Activated CD4-positive, alpha-beta T cell treated with anti-CD3 and anti-CD28 coated beads, Interleukin-2, amount 50 U/mL, for 24 hours (primary cell): ENCODE measurements at places on chromosomes 7 and 10.

DNA sequence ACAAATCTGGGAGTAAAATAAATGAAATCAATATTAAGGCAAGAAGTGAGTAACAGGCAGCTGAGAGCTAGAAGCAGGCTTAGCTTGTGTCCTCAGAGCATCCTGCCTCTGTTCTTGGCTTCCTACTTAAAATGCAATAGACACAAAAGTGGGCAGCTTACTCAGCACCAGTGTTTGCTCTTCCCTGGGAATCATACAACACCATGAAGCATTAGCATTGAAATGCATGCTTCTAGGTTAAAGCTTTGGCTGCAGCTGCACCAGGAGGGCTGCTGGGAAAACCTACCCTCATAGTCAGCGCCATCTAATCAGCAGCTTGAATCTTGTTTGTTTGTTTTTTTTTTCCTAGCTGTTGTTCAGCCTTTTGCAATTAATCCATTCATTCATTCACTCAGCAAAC, 104.2 kb upstream of the VWC2 start:
- no peak for DNase-seq

- no peak for DNase-seq
Observed at GRCh38 chr10:23694921-23695824, 256.3 kb downstream of the OTUD1 start.

DNA sequence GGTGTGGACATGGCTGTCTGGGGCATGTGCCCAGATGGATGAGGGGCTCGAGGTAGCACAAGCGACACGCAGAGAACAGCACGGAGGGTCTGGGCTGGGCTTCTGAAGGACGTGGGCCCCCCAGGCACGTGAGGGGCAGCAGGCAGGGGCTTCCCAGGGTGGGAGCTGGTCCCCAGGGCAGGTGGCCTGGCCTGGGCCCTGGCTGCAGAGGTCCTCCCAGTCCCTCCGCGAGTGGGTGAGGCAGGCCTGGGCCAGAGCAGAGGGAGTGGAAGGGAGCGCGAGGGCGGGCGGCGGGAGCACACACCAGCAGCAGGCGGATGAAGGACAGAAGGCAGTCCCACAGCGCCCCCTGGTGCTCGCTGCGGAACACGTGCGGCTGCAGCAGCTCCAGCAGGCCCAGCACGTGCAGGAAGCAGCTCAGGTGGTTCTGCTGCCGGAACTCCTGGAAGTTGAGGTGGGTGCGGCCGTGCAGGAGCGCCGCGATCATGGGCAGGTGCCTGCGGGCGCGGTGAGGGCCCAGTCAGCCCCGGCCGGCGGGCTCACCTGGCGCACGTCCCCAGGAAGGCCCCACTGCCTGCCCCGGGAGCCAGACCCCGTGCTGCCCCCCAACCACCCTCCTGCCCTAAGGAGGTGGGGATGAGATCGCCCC, 14.7 kb upstream of the MICALL2 start:
- DNase-seq = peak; percentile 80

GRCh38 chr10:53315709-53316108, 543.1 kb upstream of the MBL2 start:
- no peak for DNase-seq

DNA sequence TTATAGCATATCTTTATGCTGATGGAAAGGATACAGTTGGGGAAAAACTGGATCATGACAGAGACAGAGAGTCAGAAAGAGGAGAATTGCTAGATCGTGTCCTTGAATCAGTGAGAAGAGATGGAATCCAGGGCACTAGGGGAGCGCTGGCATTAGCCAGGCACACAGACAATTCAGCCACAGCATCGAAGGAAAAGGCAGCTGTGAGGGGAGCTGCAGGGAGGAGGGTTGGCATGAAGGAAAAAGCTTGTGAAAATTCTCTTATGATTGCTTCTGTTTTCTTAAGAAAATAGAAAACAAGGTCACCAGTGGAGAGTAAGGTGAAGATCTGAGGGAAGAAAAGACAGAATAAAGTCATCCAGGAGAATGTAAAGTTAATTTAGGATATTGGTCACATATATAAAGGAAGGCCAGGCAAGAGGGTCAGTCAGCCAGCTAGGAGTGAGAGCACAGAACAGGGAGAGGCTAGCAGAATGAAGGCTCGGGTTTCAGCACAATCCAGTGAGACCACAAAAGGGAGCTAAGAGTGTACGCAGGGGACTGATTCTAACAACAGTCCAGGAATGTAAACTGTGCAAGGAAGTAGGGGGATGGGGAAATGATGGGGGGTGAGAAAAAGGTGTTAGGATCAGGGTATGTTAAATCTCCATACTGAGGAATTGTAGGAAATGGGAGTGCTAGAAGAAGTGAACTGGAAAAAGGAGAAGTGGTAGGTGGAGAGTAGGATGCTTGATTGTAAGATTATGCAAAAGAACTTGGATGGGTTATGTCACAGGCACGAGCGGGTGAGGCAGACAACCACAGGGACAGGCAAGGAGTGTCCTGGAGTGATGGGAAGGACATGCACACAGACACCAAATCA, 112.0 kb downstream of the RNF32 start:
- no peak for DNase-seq

- DNase-seq = no peak
Observed at GRCh38 chr7:38731215-38731614, 100.0 kb upstream of the AMPH start.

- DNase-seq = no peak
Observed at GRCh38 chr7:114590298-114590697, 175.7 kb downstream of the FOXP2 start.

- DNase-seq = no peak
Observed at GRCh38 chr10:118596426-118597124, 1.1 kb upstream of the PRLHR start.

DNA sequence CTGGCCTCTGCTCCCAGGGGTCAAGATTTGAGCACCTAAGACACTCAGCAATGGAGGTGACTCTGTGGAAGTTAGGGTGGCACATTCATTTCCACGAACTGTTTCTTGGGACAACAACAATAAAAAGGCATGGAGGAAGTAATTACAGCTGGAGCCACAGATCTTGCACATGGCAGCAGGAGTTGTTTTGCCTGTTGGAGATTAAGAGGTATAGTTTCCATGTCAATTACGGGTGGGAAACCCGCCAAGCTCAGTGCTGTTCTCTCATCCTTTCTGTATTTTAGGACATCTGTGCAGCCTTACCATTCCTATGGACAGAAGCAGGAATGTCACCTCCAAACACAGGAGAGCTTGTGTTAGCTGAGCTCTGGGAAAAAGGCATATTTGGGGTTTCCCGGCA, 201.2 kb downstream of the SNX10 start:
- no peak for DNase-seq

DNA sequence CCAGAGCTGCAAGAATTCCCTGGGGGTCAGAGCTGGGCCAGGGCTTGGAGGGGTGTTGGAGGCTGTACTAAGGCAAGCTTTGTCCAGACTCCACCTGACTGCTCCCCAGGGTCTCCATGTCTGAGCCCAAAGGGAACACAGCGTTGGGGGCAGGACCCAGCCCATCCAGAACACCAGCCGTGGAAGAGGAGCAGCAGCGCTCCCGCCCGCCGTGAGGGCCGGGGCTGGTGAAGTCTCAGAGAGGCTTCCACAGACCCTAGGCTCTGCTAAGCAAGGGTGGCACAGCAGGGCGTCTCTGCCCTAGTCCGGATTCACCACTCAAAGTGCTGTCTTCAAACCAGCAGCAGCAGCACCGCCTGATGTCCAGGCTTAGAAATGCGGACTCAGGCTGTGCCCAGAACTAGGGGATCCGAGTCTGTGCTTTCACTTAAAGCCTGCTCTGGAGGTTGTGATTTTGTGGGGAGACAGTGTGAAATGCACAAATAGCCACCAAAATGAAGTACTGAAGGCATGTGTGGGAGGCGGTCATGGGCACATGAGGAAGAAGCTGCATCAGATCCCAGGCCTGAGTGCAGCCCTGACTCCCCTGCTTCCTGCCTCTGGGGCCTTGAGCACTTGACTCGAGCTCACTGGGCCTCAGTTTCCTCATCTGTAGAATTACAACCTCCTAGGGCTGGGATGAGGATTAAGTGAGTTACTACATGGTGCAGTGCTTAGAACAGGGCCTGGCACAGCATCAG, 16.6 kb upstream of the AQP1 start:
- no peak for DNase-seq

GRCh38 chr10:28788252-28788651, 110.9 kb downstream of the BAMBI start:
- DNase-seq = no peak

DNA sequence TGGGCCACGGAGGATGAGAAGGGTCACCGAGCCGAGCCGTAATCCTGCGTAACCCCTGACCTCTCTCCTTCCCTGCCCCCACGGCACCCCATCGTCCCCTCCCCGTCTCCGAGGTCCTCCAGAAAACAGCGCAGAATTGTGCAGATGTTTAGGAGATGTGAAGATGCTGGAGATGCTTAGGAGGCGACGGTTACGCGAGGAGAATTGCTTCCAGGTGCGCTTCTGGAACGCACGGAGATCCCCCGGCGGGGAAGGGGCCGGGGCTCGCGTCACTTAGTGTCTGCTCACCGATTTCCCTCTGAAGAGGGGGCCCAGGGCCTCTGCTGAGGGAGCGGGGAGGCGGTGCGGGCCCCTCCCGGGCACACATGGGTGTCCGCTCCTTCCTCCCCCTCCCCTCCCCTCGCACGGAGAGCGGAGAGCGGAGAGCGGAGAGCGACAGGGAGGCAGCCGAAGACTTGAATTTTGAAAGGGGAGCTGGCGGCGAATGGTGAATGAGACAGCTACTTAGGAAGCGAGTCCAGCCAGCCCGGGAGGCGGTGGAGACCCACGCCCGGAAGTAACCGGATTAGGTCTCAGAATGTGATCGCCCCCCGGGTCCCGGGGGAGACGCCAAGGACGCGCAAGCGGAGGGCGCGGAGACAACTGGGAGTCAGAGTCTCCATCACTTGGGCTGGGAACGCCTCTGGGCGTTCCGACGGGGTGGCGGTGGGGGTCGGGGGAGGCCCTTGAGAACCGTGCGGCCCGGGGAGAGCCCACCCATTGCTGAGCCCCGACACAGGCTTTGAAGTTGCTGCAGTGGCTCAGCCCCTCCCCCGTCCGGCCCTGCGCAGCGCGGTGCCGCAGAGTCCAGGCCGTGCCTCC, 8.7 kb upstream of the EN2 start:
- no peak for DNase-seq

- no peak for DNase-seq
Observed at GRCh38 chr7:55131142-55131929, 112.5 kb downstream of the EGFR start.

- no peak for DNase-seq
Observed at GRCh38 chr7:40866601-40867000, 731.8 kb downstream of the SUGCT start.

DNA sequence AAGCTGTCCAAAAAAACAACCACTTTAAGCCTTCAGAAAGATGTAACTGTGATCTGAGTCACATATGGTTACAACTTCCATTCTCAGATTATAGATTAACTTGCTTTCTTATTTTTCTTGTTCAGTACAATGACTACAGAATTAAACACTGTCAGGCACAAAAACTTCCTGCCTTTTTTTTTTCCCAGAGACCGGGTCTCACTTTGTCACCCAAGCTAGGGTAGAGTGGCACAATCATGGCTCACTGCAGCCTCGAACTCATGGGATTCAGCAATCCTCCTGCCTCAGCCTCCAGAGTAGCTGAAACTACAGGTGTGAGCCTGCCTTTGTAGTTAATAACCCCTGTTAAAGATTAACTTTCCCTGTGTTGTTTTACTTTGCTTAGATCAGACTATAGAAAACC, 163.2 kb downstream of the AVL9 start:
- DNase-seq = no peak

DNA sequence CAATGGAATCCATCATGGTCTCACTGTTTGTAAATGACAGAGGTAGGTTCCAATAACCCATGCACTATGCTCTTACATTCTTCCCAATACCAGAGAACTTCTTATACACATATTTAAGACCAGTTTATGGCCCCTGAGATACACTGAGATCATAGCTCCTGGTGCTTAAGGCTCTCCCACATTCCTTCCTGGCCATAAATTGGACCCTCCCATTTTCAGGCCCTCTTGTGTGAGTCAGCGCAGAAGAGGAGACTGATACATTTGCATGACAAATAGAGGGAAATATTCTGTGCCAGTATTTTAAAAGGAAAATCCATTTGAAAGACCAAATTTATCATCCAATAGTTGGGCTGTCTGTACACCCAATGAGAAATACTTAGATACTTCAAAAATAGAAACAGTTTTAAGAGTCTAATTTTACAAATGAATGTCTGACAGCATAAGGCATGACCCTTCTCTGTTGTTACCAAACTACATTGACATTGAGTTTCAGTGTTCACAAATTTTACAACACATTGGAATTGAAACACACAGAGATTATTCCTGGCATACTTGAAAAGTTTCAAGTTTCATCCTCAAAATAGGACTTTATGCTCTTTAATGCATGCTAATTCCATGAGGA, 35.3 kb downstream of the SLC16A9 start:
- no peak for DNase-seq

- DNase-seq = peak; percentile 20
Observed at GRCh38 chr10:101354328-101355071, 535 bp downstream of the BTRC start.

DNA sequence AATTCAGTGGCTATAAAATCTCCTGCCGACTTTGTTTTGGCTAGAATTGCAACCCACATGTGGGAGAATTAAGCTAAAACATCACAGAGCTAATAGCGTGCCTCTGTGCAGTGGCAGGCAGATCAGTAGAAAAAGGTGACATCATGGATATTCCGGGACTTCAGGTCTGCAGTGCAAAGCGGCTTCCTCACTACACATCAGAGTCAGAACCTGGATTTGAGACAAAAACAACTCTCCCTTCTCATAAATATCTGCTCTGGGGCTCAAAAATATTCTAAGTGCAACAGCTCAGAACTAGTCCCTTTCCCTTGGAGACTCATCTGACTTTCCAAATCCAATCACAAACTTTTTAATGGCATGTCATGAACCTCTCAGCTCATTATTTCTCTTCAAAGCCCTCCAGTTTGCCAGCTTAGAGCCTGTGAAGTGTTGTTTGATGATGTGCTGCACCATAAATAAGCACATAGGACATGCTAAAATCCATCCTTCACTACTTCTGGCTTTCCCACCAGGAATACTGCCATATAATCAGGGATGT, 337.1 kb downstream of the RNLS start:
- no peak for DNase-seq

- DNase-seq = no peak
Observed at GRCh38 chr7:26508481-26508880, 216.8 kb downstream of the SNX10 start.

GRCh38 chr10:58662314-58662713, 149.6 kb downstream of the BICC1 start:
- DNase-seq = no peak

DNA sequence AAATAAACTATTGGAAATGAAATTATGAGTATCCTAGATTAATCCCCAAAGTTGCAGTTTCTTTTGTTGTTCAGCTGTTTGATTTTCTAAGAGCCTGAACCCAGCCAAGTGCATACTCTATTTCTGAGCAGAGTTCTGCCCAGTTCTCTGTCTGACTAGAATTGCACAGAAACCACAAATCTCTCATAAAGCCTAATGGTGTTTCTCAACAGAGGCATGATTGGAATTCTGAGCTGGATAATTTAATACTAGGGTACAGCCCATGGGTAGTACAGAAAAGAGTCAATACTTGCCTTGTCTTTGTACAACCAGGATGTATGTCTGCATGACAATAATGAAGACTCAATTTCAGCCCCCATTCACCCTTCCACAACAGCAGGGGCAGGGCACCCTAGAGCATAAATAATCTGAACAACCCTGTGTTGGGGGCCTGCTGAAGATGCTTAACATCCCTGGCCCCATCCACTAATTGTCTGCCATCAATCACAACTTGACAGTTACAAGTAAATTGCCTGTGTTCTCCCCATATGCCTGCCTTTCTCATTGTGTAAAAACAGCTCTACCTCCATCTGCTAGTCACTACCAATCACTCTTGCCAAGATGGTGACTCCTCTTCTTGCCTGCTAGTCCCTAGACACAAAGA, 114.4 kb downstream of the NPSR1 start:
- no peak for DNase-seq
